Upper lobe of left lung (tissue), 6 donors: ENCODE measurements at places on chromosomes 1 and 21. TPM values are rescaled to one million over a fixed set of nuclear protein-coding genes. Genes with fewer than 3 reads are reported as not detected.

GRCh38 chr21:16330082-16330907 lies 600.5 kb downstream of the USP25 start:
- no peaks in the 10 kb centered on the region for H3K4me1 ChIP-seq
- no peaks in the 10 kb centered on the region for H3K36me3 ChIP-seq
- H3K27ac ChIP-seq, result no peak overlapping the region
- no peaks in the 10 kb centered on the region for H3K27me3 ChIP-seq
- no peak overlapping the region for H3K4me3 ChIP-seq
- DNase-seq, result no peak

Gene CHRNB2
- not detected for total RNA-seq

- no peak for DNase-seq
- H3K27ac ChIP-seq, result peak overlapping the region; percentile 68
- no peak overlapping the region for H3K4me3 ChIP-seq
- H3K4me1 ChIP-seq, result peaks cover 35% of the 10 kb centered on the region
Measured at GRCh38 chr1:201454608-201455007, 14.4 kb downstream of the PHLDA3 start.

GRCh38 chr1:203390298-203390697 lies 39.4 kb upstream of the FMOD start:
- no peaks in the 10 kb centered on the region for H3K36me3 ChIP-seq
- no peaks in the 10 kb centered on the region for H3K4me1 ChIP-seq
